ENCODE measurements at places on chromosomes 1 and 21.

DNA sequence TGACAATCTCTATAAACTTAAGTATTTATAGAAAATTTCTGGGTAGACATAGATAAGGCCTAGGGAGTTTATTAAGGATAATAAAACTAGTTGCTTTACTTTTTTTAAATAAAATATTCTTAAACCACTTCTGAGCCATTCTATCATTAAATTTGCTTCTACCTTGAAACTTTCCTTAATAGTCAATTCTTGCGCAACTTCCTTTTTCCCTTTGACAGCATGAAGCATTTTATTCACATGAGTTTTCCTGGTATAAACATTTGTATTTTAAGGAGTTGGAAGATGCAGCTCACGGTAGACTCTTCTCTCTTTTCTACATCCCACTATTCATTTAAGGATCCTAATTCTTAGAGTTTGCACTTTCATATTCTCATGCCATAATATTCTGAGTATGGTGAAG lies 75.8 kb upstream of the DPH5 start:
- DNase-seq: no peak

- DNase-seq: no peak
Measured at GRCh38 chr21:43917515-43918384, 52.7 kb downstream of the AGPAT3 start.

DNA sequence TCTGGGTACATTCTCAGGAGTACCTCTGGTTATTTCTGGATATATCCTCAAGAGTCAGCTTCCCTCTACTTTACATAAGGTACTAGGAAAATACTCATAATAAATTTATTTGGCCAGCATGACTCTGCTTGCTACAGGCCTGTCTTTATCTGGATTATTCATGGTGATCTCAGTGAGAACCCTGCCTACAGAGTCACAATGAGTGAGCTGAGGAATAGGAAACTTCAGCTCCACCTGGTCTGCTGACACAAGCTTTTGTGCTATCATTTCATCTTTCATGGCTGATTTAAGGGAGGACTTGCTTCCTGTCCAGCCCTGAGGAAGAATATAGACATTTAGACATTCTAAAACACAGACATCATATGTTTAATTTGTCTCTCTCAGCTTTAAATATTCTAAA lies 19.5 kb upstream of the SUCO start:
- no peak for DNase-seq

GRCh38 chr1:164921493-164921892 lies 362.5 kb downstream of the PBX1 start:
- no peak for DNase-seq

DNA sequence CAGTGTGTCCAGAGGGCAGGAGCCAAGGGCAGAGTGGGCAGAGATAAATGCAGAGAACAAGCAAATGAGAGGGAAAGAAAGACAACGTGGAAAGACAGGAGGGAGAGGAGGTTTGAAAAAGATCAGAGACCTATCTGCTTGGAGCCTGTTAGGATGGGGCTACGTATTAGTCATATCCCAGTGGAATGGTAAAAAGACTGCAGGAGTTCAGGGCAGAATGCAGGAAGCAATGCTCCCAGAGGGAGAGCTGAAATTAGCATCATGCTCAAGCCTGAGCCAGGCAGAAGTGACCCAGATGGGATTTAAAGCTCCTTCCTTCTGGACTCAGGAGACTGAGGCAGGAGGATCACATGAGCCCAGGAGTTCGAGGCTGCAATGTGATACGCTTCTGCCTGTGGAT lies 261.3 kb upstream of the CHRM3 start:
- no peak for DNase-seq

GRCh38 chr1:227543283-227544066 lies 19.9 kb upstream of the ZNF678 start:
- DNase-seq: no peak

DNA sequence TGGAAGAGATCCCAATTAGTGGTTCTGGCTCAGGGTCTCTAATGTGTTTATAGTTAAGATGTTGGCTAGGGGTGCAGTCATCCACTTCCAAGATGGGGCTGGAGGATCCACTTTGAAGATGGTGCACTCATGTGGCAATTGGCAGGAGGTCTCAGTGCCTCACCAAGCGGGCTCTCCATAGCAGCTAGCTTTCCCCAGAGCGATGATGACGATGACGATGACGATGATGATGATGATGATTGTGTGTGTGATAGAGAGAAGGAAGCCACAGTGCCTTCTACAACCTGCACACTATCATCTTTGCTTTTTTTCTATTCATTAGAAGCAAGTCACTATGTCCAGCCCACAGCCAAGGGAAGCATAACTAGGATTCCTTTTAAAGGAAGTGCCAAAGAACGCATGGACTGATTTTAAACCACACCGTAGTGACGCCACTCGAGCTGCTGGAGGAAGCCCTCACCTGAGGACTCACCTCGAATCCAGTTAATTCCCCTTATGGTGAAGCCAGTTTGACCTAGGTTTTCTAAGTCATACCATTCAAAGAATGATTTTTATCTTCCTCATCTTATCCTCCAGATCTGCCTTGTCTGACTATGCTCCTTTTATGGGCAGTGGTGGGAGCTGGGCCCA lies 49.4 kb downstream of the SRRM1 start:
- DNase-seq: no peak

GRCh38 chr1:225228871-225229303 lies 199.0 kb downstream of the LBR start:
- DNase-seq: no peak

DNA sequence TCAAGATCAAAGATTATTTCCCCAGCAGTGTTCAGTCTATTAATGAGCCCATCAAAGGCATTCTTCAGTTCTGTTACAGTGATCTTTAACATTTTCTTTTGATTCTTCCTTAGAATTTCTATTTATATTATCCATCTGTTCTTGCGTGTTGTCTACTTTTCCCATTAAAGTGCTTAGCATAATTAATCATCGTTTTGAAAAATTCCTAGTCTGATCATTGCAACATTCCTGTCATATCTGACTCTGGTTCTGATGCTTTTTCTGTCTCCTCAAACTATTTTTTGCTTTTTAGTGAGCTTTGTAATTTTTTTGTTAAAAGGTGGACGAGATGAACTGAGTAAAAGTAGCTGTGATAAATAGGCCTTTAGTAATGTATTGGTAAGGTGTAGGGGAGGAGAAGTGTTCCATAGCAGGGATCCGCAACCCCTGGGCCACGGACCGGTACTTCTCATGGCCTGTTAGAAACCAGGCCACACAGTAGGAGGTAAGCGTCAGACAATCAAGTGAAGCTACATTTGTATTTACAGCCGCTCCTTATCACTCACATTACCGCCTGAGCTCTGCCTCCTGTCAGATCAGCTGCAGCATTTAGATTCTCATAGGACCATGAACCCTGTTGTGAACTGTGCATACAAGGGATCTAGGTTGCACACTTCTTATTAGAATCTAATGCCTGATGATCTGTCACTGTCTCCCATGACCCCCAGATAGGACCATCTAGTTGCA lies 163.3 kb downstream of the PIK3R3 start:
- no peak for DNase-seq

DNA sequence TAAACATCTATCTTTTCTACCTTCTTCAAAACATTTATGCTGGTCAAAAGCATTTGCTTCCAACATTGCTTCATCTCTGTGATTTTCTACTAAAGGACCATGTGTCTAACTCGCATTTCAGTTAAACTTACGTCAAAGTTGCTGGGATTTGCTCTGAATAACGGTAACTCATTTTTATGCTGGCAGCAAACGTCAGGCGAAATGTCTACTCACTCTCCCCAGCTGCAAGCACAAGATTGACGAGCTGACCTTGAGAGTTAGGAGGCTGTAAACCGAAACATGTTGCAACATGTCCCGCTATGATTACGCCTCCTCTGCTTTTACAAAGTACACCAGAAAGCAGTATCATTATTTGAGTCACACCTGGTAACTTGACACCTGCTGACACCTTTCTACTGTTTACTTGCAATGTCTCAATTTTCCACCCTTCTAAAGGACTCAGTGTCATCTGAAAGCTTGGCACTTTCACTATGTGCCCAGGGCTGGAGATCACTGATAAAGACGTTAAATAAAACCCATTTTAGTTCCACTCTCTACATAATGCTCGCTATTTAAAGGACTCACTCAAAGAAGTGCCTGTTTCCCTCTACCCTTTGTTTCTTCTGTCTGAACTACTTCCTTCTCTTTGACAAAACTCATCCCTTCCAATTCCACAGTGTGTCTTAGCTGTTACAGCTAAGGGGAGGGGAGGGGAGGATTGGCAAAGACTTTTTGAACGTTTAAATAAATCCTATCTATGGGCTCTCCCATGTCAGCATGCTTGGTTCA lies 111.9 kb downstream of the PTPN14 start:
- DNase-seq: no peak

- DNase-seq: no peak
Measured at GRCh38 chr1:207444514-207445217, 9.5 kb upstream of the CR2 start.

DNA sequence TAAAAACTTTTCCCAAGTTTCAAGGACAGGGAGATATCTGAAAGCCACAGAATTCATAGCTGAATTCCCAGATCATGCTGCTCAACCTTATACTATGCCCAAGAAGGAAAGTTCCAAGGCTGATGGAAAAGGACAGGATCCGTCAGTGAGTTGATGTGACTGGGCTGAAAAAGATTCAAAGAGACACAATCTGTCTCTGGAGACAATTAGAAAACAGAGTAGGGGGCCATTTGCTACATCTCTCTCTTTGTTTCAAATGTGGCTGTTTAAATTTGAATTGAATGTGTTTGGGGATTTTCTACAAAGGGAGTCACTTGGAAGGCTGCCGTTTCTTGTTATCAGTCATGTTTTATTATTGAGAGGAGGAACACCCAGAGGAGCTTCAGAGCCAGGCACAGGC lies 292.6 kb downstream of the NUF2 start:
- no peak for DNase-seq

- no peak for DNase-seq
Measured at GRCh38 chr1:220353229-220354012, 81.2 kb upstream of the RAB3GAP2 start.

GRCh38 chr1:216502528-216503162 lies 79.4 kb upstream of the USH2A start:
- DNase-seq: no peak

GRCh38 chr21:17402937-17403336 lies 109.9 kb upstream of the CXADR start:
- no peak for DNase-seq

GRCh38 chr1:228050571-228051231 lies 31.8 kb upstream of the ARF1 start:
- DNase-seq: no peak

DNA sequence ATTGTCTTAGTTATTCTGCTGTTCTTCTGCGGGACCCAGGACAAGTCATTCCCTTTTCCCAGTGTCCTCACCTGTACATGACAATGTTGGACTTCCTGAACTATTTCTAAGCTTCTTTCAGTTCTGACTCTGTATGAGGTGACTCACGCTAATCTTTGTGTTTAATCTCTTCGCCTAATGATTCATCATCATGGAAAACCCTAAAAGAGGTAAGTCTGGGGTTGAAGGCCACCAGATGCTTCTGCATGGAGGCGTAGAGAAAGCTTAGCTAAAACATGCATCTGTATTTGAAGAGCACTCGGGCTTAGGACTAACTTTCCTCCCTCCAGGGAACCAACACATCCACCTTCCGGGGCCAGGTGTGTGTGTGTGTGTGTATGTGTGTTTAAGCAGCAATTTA lies 7.4 kb downstream of the SPRR5 start:
- no peak for DNase-seq

DNA sequence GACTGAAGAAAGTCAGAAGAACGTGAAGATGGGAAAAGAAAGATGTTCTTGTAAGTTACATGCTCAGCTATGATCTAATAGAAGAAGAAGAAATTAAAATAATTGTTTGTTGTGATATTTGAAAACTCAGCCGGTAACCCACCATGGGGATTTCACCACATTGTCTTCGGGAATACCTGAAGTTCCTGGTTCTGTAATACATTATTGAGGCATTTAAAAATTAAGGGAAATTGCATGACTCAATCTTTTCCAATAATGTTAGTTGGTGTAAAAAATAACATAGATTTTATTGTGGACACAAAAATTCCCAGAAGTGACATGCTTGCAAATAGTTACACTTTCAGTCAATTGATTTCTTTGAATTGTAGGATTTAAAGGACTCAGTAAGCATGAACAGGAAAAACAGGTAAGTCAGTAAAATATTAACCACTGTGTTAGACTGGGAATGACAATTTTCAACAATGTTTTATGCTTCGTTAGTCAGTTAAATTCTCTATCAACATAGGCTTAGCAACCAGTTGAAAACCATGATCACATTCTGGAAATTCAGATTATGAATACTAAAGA lies 745.1 kb downstream of the LTN1 start:
- DNase-seq: no peak

DNA sequence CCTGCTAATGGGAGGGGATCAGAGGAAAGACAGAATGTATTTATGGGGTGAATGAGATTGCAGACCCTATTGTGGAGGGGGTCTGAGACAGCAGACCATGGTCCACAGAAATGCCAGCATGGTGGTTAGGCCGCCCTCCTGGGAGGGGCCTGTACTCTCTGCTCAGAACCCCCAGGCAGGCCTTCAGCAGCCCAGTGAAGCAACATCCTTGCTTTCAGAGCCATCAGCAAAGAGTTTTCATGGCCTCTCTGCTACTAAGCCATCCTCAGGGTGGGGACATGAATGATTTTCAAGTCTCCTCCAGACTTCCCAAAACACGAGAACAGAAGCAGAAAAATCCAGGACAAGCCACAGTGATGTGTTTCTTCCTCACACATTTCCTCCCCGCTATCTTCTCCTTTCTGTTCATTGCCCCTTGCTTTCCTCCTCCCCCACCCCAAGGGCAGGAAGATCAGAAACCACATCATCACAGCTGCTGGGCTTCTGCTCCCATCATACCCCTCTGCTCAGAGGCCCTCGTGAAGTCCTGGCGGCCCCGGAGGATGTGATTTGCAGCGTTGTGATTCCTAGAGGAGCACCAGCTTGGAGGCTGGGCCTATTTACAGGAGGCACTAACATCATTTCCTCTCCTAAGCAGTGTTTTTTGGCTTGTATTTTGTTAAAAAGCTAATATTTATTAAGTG lies 48.0 kb downstream of the ABCA4 start:
- DNase-seq: no peak

DNA sequence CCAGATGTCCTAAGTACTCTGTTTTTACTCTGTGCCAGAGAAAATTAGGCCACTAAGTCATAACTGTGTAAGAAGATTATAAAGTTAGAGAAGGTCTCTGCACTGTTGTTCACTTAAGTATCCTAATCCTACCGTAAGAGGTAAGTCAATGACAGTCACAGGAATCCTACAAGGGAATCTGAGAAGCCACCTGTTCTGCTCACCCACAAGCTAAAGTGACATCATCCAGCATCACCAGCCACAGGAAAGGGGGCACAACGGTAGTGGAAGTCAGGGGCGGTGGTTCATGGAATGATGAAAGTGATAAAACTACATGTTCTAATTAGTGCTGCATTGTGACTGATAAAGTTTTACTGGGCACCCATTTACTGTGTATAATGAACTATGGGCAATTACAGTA lies 92.7 kb downstream of the PLD5 start:
- DNase-seq: no peak

GRCh38 chr21:45504021-45504515 lies 38.2 kb downstream of the SLC19A1 start:
- no peak for DNase-seq
